ENCODE measurements at places on chromosomes 1 and 21.
A peak's percentile ranks its signal among the peaks of the same experiment; 100 is the strongest.

- no peak for DNase-seq
Observed at GRCh38 chr1:109959974-109960744, 24.4 kb upstream of the AHCYL1 start.

GRCh38 chr1:42340093-42340492 lies 5.1 kb upstream of the FOXJ3 start:
- DNase-seq = no peak

GRCh38 chr1:154845879-154846278 lies 24.2 kb downstream of the KCNN3 start:
- no peak for DNase-seq

- no peak for DNase-seq
Observed at GRCh38 chr1:162702628-162703027, 70.4 kb downstream of the DDR2 start.

DNA sequence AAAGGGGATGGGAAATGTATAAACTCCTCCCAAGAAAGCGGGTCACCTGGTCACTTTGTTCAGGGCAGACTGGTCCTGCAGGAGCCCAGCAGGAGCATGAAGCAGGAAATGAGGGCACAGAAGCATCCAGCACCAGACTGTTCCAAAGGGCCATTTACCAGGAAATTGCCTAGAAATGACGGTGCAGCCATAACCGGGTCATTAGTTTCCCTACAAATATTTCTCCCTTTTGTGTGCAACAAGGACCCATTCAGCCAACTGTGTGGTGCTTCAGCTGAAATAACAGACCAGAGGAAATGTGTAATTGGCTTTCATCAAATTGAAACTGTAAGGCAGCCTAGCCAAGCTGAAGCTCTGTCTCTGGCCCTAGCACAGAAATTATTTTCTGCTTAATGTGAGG lies 7.6 kb upstream of the CTTNBP2NL start:
- no peak for DNase-seq

DNA sequence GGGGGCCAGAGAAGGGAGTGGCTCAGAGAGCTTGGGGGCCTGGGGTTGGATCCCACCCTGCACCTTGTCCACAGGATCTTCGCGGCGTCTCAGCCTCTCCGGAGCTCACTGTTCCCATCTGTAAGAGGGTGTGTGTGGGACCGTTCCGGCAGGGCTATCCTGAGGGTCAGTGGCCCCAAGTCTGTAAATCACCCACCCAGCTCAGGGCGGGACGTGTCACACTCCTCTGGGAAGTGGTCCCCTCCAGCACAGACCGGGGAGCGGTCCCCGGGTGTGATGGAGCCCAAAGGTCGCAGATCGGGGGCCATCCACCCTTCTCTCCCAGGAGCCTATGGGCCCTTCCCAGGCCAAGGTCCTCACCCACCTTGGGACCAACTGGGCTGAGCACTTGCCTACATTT lies 40.0 kb downstream of the KCNAB2 start:
- no peak for DNase-seq

DNA sequence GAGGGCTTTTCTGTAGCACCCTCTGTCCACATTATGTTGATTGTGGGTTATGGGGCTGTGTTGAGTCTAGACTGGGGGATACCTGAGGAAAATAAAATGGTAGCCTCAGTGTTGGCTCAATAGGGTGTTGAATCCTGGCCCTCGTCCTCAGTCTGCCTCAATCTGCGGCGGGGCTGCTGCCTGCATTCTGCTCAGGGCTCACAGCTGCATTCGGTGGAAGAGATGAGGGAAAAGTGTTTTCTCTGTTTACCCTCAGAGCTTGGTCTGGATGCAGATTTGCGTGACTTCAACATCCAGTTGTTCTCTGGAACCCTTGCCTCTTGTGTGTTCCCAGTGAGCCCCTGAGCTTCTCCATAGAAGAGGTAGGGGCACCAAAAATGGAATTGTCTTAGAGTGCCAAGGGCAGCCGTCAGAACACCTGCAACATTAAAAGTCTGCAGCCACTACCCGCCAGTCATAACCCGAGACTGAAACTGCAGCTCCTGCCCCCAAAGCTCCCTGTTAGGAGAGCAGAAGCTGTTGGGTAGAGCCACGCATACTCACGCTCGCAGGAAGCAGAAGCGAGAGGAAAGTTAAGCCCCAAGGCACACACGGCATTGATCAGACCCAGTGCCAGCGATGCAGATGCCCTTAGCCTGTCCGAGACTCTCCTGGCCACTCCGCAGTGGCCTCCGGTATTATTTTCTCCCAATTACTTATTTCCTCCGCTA lies 215.3 kb upstream of the C1orf174 start:
- no peak for DNase-seq

DNA sequence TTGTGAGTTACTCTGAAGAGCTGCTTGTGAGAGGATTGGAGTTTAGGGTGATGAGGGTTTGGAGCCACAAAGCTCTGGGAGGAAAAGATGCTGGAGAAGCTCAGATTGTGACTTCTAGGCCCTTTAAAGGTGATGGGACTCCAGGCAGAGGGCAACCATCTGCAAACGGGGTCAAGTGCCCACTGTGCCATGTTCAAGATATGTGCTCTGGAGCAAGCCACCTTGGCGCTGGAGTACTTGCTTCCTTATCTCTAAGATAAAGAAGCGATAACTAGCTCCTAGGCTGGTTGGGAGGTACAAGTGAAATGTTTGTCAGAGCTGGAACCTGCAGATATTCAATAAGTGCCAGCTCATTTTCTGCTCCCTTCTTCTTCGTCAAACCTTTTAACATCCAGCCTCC lies 14.3 kb upstream of the FOXE3 start:
- no peak for DNase-seq

GRCh38 chr1:245154429-245155271 lies at the start of gene KIF26B:
KIF26B (plus strand) TSS chr1:245154985; CDS start chr1:245155425, 440 bp downstream.
- no peak for DNase-seq

- no peak for DNase-seq
Observed at GRCh38 chr1:168057921-168058320, 78.8 kb downstream of the GPR161 start.

- DNase-seq = no peak
Observed at GRCh38 chr1:244865028-244865371, 657 bp upstream of the HNRNPU start.

DNA sequence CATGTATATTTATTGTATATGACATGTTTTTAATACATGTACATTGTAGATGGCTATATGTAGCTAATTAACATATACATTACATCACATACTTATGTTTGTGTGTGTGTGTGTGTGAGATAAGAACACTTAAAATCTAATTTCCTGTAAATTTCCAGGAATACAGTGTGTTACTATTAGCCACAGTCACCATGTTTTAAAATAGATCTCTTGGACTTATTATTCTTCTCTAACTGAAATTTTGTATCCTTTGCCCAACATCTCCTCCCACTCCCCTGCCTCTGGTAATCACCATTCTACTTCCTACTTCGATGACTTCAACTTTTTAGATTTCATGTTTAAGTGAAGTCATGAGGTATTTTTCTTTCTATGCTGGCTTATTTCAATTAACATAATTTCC lies 64.8 kb downstream of the FCRL5 start:
- no peak for DNase-seq

DNA sequence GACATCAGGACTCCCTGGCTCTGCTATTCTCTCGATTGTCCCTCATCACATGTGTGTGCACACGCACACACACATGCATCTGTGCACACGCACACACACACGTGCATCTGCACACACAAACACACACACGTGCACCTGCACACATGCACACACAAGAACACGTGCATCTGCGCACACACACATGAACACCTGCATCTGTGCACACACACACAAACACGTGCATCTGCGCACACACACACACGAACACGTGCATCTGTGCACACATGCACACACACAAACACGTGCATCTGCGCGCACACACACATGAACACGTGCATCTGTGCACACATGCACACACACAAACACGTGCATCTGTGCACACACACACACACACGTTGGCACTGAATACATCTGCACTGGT lies 14.7 kb downstream of the S100A7A start:
- no peak for DNase-seq

DNA sequence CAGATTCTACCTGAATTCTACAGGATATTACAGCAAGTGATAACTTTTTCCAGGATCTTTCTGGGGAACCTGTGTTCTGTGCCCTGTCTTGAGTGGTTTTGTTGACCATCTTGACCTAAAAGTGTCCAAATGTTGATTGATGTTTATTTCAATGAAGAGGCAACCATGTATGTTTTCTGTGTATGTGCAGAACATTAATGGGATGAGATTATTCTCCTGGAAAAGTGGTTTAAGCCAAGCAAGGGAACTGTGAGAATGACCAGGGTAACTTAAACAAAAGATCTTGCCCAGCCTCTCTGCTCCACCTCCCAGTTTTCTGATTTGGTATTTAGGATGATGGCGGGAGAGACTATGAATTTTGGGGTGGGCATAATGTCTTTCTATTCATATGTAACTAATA lies 1.0 kb upstream of the SAMD13 start:
- DNase-seq = no peak

DNA sequence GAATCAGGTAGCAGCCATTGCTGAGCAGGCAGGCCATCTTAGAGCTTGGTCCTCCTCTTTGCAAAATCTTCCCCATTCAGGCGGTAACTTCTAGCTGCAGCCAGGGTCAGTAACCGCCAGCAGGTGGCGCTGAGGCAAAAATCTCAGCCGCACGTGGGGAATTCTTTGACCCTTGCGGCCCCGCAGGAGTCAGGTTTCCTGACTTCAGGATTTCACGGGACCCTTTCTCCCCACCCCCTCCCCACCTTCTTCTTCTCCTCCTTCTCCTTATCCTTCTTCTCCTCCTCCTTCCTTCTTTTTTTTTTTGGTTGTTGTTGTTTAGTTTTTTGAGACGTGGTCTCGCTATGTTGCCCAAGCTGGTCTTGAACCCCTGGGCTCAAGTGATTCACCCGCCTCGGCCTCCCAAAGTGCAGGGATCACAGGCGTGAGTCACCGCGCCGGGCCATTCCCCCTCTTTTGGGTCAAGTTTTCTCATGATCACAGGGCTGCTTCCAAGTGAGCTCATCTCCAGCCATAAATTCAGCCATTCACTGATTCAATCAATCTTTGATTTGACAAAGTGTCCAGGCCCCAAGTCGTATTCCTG lies 33.4 kb upstream of the TENT5B start:
- peak; percentile 40 for DNase-seq

- no peak for DNase-seq
Observed at GRCh38 chr1:86616871-86617270, 70.0 kb downstream of the CLCA4 start.

DNA sequence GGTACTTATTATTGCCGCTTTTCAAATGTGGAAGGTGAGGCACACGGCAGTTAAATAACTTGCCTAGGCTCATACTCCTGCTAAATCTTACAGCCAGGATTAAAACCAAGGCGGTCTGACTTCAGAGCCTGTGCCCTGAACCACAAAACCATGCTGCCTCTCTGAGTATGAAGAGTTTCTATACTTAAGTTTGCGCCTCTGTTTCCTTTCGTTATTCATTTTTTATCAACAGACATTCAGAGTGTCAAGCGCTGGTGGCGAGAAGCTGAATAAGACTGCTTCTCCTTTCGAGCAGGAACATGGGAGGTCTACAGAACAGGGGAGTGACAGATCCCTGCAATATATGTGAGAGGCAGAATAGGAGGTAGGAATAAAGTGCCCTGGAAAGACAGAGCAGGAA lies 96.0 kb upstream of the DUSP10 start:
- no peak for DNase-seq

DNA sequence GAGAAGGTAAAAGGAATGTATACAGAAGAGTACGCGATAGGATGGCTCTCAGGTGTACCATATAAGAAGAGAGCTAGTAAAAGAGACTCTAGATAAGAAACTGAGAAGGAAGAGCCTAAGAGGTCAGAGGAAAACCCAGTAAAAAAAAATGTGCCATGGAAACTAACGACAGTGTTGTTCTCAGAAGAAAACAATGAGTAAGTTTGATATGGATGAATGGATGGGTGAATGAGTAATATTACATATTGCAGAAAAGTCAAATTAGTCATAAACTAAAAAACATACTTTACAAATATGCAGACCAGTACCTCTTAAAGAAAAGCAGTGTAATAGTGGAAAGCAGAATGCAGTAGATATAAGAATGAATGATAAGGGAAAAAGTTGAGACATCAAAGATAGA lies 316.2 kb downstream of the HMCN1 start:
- DNase-seq = no peak

- DNase-seq = no peak
Observed at GRCh38 chr21:25283720-25284119, 323.6 kb downstream of the MRPL39 start.

DNA sequence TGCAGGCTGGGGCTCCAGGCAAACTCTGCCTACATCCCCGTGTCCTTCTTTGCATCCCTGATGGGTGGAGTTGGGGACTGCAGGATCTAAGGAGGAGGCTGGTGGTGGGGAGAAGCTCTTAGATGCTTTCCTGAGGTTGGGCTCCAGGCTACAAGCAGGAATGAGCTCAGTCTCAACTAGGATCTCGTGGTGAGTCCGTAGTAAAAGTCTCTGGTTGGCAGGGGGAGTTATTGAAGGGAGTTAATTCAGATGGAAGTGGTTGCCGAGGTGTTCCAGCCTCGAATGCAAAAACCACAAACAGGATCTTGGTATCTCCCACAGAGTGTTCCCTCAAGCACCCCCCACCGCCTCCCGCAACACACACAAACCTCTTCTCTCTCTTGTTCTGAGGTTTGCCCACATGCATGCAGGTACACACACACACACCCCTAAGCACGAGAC lies 35.0 kb downstream of the TMCC2 start:
- no peak for DNase-seq

- DNase-seq = no peak
Observed at GRCh38 chr1:110250749-110251148, 40.6 kb downstream of the KCNC4 start.

- DNase-seq = no peak
Observed at GRCh38 chr1:151847867-151848596, 5.5 kb downstream of the THEM5 start.

DNA sequence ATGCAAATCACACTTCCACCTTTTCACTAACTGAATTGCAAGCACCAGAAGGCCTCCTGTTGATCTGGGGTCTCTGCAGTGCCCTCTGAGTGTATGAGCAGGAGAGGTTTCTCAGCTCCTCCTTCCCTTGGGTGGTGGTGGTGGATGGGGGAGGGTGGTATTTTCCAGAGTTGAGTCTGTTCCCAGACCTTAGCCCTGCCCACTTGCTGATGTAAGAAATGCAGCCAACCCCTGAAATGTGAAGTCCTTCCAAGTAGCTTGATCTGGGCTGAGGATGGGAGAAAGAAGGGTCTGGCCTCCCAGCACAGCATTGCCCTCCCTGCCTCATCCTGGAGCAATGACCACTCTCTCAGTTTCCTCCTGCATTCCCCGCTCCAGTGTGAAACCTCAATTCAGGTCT lies 6.3 kb upstream of the FOXD2 start:
- no peak for DNase-seq

DNA sequence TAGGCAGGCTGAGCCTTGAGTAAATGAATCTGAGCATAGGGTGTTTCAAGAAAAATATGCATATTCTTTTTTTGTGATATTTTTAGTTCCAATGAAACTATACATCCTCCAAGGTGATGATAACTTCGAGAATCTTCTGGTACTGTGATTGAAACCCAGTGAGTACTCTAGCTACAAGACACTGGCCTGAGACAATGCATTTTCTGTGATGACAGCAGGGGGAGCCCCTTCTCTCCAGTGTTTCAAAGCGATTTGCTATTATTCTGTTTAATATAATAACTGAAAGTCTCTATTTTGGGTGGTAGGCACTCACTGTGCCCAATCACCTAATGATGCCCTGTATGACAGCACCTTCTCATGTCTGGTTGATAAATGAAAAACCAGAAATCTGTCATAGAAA lies 12.1 kb downstream of the IRF2BP2 start:
- no peak for DNase-seq
